Natural killer cell treated with Interleukin-12 subunit alpha and Interleukin-12 subunit beta and Interleukin-15 and Interleukin-18, amount 100 ng/mL, for 72 hours (primary cell): ENCODE measurements at places on chromosomes 4 and X.

DNA sequence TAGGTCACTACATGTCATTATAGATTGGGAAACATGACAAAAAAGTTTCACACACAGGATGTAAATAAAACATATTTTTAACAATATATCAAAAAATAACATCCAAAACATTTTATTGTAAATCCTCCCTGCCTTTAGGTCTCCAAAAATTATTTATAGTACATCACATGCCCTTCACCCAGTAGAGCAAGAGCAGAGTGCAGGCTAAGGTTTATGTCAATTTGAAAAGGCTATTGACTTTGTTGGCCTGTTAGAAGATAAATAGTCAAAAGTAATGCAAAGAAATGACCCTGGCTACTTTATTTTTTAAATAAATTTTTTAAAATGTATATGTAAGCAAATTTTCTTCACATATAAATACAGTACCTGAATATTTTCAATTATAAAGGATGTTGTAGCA lies 983.7 kb downstream of the RAB28 start:
- H3K4me3 ChIP-seq: no peak overlapping the region
- no peaks in the 10 kb centered on the region for H3K36me3 ChIP-seq
- H3K27ac ChIP-seq: no peak overlapping the region
- no peaks in the 10 kb centered on the region for H3K27me3 ChIP-seq
- no peaks in the 10 kb centered on the region for H3K4me1 ChIP-seq

DNA sequence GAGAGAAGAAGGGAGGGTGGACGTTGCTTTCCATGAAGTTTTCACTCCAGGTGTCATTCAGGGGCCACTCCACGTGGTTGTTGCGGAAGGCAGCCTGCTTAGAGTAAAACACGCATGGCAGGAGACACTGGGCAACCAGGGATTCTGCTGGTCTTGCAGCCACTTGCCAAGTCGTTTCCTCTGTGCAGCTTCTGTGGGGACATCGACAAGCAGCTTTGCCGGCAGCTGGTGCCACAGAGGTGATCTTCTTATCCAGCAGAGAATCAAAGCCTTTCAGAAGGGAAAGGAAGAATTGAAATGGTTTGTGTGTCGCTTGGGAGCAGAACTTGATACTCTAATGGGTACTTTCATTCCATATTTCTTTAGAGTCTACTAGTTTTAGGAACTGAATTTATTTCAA lies 867.1 kb upstream of the TENM3 start:
- no peaks in the 10 kb centered on the region for H3K27me3 ChIP-seq
- H3K4me3 ChIP-seq: no peak overlapping the region
- no peaks in the 10 kb centered on the region for H3K36me3 ChIP-seq
- DNase-seq: no peak
- no peak overlapping the region for H3K27ac ChIP-seq

GRCh38 chr4:54976682-54977081 lies 148.7 kb downstream of the KDR start:
- H3K36me3 ChIP-seq: no peaks in the 10 kb centered on the region
- H3K4me3 ChIP-seq: no peak overlapping the region
- no peak for DNase-seq

GRCh38 chrX:42530027-42530426 lies 247.9 kb downstream of the PPP1R2C start:
- peaks cover 4% of the 10 kb centered on the region for H3K36me3 ChIP-seq
- DNase-seq: no peak
- H3K27me3 ChIP-seq: no peaks in the 10 kb centered on the region
- peaks cover 8% of the 10 kb centered on the region for H3K4me1 ChIP-seq

- H3K27ac ChIP-seq: no peak overlapping the region
- H3K4me3 ChIP-seq: no peak overlapping the region
- DNase-seq: no peak
- H3K27me3 ChIP-seq: no peaks in the 10 kb centered on the region
- H3K4me1 ChIP-seq: no peaks in the 10 kb centered on the region
These were observed 2387.6 kb downstream of the PCDH7 start for GRCh38 chr4:33107814-33108213.

- H3K4me3 ChIP-seq: peak overlapping the region; percentile 77
- H3K36me3 ChIP-seq: no peaks in the 10 kb centered on the region
- H3K27ac ChIP-seq: peak overlapping the region; percentile 74
- H3K27me3 ChIP-seq: no peaks in the 10 kb centered on the region
- peaks cover 5% of the 10 kb centered on the region for H3K4me1 ChIP-seq
- no peak for DNase-seq
These were observed 70.7 kb upstream of the NFKB1 start for GRCh38 chr4:102430461-102430910.

DNA sequence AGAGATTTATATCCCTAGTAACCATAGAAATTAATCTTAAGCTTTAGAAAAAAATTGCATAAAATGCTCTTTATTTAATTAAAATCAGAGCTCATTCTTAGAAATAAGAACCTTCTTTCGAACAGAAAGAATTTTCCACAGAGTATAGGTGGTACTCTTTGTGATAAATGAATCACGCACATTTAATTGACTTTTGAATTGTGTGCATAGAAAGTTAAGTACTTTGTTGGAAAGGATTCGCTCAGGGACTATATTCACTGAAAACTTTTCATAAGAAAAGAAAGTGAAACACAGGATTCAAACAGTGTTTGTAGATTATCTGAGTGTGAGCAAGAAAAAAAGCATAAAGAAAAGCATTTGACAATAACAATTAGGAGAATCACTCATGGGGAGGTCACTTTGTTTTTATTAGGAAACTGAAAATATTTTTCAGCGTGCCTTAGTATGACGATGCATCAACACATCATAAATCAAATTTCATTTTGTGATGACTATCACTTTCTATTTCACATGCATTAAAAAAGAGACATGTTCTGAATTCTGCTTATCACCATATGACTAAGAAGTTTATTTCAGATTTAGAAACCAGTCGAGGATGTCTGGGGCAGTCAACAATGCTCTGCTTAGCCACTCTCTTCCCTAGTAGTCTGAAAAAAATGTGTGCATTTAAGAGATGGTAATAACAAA lies 49.5 kb downstream of the STX18 start:
- no peaks in the 10 kb centered on the region for H3K36me3 ChIP-seq
- H3K27me3 ChIP-seq: no peaks in the 10 kb centered on the region
- peak overlapping the region; percentile 50 for H3K4me3 ChIP-seq
- H3K4me1 ChIP-seq: peaks cover 13% of the 10 kb centered on the region
- no peak for DNase-seq

GRCh38 chr4:89284828-89285227 lies 22.8 kb downstream of the GPRIN3 start:
- peaks cover 72% of the 10 kb centered on the region for H3K4me1 ChIP-seq
- no peaks in the 10 kb centered on the region for H3K27me3 ChIP-seq
- DNase-seq: no peak
- peaks cover 4% of the 10 kb centered on the region for H3K36me3 ChIP-seq
- no peak overlapping the region for H3K27ac ChIP-seq

GRCh38 chrX:71216485-71216884 lies 6.5 kb upstream of the GJB1 start:
- no peaks in the 10 kb centered on the region for H3K36me3 ChIP-seq
- peaks cover 12% of the 10 kb centered on the region for H3K27me3 ChIP-seq
- H3K4me1 ChIP-seq: no peaks in the 10 kb centered on the region
- H3K4me3 ChIP-seq: no peak overlapping the region

DNA sequence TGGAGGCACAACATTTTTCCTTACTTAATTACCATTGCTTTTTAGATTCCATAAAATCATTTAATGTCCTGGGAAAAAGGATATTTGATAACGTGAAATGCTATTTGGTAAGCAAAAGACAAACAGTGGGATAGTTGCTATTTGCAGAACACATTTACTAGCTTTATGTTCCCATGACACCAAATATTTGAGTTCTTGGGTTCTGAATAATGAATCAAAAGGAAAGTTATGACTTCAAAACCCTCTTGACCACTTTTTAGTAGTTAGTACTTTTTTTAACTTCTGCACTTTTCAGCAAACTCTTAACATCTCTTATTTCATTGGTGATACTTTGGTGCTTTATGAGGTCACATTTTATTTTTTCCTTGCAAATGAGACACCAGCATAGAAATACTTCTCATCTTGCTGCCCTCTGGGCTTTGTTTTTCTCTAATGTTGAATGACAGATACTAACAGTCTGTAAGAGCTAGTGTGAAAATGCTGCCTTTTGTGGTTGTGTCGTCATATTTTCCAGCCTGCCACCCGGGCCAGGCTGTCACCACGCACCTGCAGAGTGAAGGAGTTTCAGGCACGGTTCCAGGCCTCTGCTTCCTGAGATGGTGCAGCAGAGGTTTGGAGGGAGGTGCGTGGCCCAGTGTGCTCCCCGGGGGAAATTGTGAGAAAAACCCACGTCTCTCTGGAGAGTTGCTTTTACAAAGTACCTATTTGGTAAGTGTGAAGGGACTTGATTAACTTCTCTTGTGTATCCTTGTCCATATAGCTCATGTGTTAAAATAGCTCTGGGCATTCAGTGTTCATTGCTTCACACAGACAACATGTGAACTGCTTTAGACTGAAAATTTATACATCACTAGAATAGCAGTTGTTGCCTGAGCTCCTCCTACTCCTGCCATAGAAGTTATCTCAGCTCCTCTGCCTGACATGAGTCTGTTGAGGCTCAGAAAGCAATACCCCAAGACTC lies 34.7 kb downstream of the MSL3 start:
- H3K27me3 ChIP-seq: no peaks in the 10 kb centered on the region
- H3K4me1 ChIP-seq: peaks cover 12% of the 10 kb centered on the region
- H3K4me3 ChIP-seq: peak overlapping the region; percentile 58
- DNase-seq: peak; percentile 61

GRCh38 chr4:129668092-129668491 lies 572.1 kb downstream of the C4orf33 start:
- H3K4me3 ChIP-seq: no peak overlapping the region
- no peaks in the 10 kb centered on the region for H3K4me1 ChIP-seq
- H3K27ac ChIP-seq: no peak overlapping the region
- no peaks in the 10 kb centered on the region for H3K36me3 ChIP-seq

DNA sequence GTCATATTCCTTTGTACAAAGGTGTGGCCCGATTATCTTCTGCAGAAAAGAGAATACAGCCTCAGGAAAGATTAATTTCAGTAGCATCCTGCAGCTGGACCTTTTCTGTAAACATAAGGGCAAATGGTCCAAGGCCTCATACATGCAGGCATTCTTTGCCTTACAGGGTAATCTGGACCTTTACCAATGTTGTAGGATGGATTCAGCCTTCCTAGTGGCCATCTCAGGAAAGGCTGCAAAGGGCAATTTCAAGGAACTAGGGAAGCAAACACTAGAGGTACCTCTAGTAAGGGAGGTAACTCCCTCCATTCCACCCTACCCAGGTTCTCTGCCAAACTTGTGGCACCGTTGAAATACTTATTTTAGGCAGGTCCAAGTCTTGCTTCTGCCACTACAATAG lies 43.0 kb downstream of the UGT2B28 start:
- H3K4me3 ChIP-seq: no peak overlapping the region
- no peaks in the 10 kb centered on the region for H3K4me1 ChIP-seq

- H3K36me3 ChIP-seq: peaks cover 10% of the 10 kb centered on the region
- peak; percentile 67 for DNase-seq
- H3K27ac ChIP-seq: peak overlapping the region; percentile 84
- H3K4me1 ChIP-seq: peaks cover 30% of the 10 kb centered on the region
These were observed 1.8 kb downstream of the ABCD1 start for GRCh38 chrX:153726286-153727122.

DNA sequence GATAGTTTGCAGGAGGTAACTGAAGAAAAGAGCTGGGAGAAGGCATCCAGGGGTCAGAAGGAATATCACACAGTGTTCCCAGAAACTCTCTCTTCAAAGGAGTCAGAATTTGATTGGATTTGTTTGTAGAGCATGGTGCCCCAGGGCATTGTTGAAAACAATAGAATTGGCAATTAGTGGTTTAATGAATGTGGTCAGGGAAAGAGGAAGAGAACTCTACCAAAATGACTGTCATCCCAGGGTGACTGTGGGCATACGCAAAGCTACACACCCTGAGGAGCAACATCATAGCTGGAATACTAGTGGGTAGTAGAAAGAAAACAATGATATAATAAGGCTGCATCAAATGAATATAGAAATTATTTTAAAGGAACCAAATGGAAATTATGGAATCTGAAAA lies 21.5 kb downstream of the TNIP2 start:
- no peaks in the 10 kb centered on the region for H3K27me3 ChIP-seq
- peaks cover 22% of the 10 kb centered on the region for H3K36me3 ChIP-seq
- no peak overlapping the region for H3K27ac ChIP-seq
- H3K4me1 ChIP-seq: peaks cover 11% of the 10 kb centered on the region
- no peak overlapping the region for H3K4me3 ChIP-seq

DNA sequence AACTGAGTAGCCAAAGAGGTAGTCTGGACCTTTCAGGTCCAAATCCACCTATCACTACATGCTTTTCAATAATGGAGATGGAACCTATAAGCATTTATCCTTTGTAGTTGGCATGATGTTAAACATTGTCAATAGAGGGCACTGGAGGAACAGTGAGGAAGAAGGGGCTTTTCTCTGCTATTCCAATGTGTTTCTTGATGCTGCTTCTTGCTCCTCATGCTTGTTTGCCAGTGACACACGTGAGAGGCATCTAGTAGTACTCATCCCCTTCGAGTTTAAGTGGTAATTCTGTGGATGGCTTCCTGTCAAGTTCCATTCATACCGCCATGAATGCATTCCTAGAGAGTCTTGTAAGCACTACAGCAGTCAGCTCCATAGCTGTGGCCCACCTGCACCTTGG lies 84.0 kb downstream of the NAA11 start:
- H3K4me3 ChIP-seq: no peak overlapping the region
- H3K27me3 ChIP-seq: no peaks in the 10 kb centered on the region
- no peaks in the 10 kb centered on the region for H3K36me3 ChIP-seq
- H3K4me1 ChIP-seq: no peaks in the 10 kb centered on the region
- no peak for DNase-seq

DNA sequence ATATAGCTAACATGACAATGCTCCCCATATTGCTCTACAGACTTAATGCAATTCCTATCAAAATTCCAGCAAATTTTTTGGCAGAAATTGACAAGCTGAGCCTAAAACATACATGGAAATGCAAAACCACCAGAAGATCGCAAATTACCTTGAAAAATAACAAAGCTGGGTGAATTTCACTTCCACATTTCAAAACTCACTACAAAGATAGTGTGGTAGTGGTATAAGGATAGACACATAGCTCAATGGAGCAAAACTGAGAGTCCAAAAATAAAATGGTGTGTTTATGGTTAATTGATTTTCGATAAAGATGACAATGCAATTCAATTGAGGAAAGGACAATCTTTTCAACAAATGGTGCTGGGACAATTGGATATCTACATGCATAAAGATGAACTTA lies 65.8 kb downstream of the SLC9A7 start:
- H3K27ac ChIP-seq: no peak overlapping the region
- DNase-seq: no peak
- no peaks in the 10 kb centered on the region for H3K36me3 ChIP-seq
- H3K4me3 ChIP-seq: no peak overlapping the region
- H3K4me1 ChIP-seq: no peaks in the 10 kb centered on the region
